ENCODE measurements at places on chromosomes 5 and 9. TPM values are rescaled to one million over a fixed set of nuclear protein-coding genes. Genes with fewer than 3 reads are reported as not detected.
A peak's percentile ranks its signal among the peaks of the same experiment; 100 is the strongest.

DNA sequence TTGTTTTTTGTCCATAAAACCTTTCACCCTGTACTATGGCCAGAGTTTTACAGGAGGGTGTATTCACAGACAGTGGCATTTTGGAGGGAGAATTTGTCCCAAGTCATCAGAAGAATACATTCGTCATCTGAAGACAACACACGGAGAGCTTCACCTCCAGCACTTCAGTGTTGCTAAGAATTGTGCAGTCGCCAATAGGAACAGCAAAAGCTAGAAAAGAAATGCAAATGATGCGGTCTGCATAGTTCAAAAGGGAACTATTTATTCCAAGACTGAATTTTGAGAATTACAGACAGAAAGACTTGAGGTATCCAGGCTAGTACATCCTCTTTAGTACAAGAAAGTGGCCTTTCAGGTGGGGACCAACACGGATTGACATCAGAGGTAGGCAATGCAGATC lies 399.2 kb upstream of the KIF2A start:
- no peak for DNase-seq

Gene IRX1
- total RNA-seq = not detected

DNA sequence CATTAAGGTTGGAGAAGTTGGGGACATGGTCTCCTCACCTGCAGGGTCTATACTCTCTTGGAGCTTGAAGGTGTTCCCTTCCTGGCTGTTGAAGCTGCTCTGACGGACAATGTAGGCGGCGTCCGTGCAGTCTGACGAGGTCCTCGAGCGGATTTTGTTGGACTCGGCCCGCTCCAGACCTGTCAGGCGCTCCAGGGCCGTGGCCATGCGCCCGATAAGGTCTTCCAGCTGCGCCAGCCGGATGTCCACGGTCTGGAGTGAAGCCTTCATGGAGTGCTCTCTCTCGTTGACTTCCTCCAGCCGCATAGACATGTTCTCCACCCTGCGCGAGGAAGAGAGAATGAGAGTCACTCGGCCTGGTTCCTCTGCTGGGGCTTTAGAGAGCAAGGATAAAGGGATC lies 122.6 kb upstream of the KLF9 start:
- no peak for DNase-seq

Gene HTR4
- 15.0 TPM for total RNA-seq

DNA sequence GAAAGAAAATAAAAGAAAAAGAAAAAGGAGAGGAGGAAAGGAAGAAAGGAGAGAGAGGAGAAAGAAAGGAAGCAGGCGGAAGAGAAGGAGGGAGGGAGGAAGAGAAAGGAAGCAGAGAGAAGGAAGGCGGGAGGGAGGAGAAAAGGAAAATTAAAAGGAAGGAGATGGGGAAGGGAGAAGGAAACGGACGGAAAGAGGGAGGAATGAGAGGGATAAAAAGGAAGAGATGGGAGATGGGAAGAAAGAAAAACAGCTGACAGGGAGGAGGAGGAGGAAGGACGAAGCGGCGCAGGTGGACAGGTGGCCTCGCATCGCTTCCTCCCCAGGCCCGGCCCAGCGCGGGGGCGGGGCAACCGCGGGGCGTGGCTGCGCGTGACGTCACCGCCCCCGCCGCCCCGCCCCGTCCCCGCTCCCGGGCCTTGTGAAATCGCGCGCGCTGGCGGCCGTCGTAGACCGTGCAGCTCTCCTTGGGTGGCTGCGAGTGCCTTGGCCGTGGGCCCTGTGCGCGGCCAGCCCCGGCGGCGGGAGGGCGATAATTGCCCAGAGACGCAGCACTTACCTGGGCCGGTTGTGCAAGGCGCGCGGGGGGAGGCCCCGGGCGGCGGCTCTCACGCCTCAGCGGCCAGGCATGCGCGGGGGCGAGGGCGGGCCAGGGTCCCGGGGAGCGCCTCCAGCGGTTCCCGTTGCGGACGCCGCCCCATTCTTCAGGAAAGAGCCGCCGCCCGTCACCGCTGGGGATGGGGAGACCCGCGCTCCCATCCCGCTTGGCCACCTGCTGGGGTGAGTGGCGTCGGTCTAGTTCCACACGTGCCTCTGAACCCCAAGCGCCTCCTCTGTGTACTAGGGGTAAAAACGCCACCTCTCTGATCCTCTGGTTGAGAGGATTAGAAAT lies 49.6 kb upstream of the FOXE1 start:
- DNase-seq = peak; percentile 84

GRCh38 chr5:39697881-39698280 lies 273.1 kb upstream of the DAB2 start:
- no peak for DNase-seq

DNA sequence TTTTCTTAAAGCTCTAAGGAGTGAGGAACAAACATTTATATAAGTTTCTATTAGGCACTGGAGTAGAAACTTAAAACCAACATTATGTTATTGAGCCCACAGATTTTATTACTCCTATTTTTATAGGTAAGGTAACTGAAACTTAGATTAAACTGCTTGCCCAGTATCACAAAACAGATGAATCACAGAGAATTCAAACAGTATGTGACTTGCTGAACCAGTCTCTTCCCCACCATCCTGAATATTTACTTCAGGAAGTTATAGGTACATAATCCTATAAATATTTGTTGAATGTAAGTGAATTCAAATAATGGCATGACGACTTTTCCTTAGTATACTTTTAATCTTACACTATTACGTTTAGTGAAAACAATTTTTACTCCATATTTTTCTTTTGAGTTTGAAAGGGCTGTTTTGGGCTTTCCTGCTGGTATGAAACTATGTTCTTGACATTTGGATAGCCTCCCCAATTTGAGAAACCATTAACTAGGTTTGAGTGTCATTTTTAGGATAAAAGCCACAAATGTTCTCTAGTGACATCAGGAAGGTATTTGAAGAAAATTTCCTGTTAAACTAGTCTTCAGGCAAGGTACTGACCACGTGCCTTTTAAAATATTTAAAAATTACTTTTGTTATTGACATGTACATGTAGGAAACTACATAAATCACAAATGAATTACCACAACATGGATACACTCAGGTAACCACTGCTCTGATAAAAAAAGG lies 39.3 kb downstream of the PRRC1 start:
- no peak for DNase-seq

DNA sequence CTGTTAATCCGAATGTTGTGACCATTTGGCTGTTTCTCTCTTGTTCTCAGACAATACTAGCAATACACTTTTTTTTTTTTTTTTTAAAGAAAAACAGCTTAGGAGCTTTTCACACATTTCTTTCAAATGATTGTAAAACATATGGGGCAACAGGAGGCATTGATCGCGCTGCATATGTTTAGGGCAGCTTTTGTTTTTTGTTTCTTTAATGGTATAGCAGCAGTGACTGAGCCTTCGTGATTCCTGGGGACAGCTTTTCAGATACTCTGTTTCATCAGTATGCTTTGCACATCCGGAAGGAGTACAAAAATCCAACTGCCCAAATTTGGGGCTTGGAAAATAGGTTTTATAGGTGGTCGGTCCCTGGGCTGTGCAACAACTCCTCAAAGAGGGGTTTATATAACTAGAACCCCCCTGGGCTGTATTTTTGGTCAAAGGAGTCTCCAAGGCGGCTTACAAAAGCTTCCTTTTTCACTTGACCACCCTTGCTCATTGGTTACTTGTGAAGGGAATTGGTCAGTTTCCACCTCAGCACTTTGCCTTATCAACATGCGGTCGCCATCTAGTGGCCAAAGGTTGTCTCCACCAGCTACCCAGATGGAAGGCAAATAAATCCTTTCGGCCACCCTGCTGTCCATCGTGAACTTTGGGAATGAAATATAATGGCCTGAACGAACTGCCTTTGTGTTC lies 91.8 kb downstream of the PDE6A start:
- no peak for DNase-seq

Gene DBN1
- total RNA-seq = 17.2 TPM

Gene CCDC180
- 5.6 TPM for total RNA-seq

- no peak for DNase-seq
These were observed 55.6 kb upstream of the UBAC1 start for GRCh38 chr9:136016572-136017288.

DNA sequence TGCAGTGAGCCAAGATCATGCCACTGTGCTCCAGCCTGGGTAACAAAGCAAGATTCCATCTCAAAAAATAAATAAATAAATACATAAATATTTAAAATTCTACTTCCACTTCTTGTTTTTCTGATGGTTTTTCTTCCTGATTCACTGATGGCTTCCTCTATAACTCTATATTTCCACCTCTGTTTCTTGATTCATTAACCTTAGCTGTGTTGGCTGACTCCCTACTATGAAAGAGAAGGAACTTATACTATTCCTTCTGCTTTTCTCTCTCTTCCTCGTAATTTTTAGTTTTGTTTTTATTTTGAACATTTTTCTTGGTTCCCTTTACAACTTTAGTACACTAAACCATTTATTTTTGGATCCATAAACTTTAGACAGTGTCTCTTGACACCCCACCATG lies 103.5 kb downstream of the MAMDC2 start:
- no peak for DNase-seq

DNA sequence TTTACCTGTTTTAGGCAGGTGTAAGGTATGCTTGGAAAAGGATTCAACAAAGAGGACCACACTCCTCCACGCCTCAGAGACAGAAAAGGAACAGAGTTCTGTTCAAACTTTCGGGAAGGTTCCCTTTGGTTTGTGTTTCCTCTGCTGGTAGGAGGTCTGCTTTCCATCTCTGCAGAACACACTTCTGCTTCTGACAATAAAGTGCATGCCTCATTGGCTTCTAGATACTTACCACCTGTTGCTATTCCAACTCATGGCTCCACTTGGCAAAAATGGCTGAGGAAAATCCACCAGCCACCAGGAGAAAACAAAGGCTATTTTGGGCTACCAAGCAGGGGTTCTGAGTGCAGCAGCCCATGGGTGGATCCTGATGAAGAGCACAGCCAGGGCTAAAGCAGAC lies 112.7 kb downstream of the NRG2 start:
- no peak for DNase-seq

GRCh38 chr5:15254607-15255006 lies 245.4 kb upstream of the FBXL7 start:
- DNase-seq = no peak

Gene PCDHGA8
- 3.8 TPM for total RNA-seq

GRCh38 chr9:133848471-133849109 lies 110.4 kb upstream of the SARDH start:
- DNase-seq = peak; percentile 35

Gene FOCAD
- total RNA-seq = 26.9 TPM

DNA sequence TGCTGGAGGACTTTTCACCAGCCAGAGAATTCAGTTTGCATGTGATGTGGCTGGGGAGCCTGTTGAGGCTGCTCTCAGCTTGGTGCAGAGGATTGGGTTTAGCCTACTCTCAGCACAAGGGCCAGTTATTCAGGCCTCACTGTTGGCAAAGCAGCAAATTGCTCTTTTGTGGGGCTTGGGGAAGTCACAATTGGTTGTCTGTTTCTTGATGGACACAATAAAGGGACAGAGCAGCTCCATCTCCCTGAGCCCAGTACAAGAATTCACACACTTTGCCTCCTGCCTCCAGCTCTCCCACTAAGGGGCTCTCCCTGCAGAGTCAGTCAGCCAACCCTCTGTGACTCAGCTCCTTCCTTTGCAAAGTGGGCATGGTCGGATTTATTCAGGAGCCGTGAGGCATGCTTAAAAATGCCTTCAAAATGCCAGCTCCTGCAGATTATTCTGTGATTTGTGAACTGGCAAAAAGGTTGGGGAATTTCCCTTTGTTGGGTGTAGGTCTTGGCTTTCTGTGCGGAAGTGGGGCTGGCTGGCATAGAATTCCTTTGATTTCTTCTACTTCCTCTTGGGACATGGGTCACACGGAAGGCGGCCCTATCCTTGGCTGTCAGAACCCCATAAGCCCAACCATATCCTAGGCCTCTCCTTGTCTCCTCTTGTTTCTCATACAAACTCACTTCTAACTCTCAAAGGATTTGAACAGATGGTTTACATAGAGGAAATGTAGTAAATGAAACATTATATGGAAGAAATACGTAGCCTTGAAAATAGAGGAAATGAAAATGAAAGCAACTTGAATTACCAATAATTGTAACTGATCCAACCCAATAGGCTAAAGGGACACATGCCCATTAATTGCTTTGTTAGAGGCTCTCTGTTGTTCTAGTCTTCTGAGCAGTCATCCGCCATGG lies 118.7 kb upstream of the CD180 start:
- no peak for DNase-seq

GRCh38 chr9:114205171-114206015 lies 50.1 kb downstream of the COL27A1 start:
- no peak for DNase-seq
